Activated naive CD8-positive, alpha-beta T cell treated with anti-CD3 and anti-CD28 coated beads for 36 hours (primary cell): ENCODE measurements at places on chromosomes 6 and 20.
A peak's percentile ranks its signal among the peaks of the same experiment; 100 is the strongest.

GRCh38 chr6:28543651-28544610, 18.2 kb downstream of the GPX5 start:
- peak; percentile 24 for DNase-seq

DNA sequence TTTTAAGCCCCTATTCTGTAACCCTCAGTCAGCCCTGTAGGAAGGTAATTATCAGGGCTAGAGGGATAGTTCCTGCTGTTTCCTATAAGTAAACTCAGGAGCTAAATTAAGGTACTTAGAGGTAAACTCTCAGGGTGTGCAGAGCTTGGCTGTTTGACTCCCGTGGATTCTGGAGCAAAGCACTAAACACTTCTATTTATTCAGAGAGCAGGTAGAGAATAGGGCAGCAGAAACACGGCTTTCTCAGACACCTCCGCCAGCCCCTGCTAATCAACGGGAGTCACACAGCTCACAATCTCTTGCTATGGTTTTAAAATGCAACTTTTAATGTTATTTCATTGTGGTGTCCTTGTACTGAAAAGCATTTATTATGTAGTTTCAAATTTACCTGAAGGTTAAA, 21.8 kb downstream of the PRKN start:
- DNase-seq: no peak

DNA sequence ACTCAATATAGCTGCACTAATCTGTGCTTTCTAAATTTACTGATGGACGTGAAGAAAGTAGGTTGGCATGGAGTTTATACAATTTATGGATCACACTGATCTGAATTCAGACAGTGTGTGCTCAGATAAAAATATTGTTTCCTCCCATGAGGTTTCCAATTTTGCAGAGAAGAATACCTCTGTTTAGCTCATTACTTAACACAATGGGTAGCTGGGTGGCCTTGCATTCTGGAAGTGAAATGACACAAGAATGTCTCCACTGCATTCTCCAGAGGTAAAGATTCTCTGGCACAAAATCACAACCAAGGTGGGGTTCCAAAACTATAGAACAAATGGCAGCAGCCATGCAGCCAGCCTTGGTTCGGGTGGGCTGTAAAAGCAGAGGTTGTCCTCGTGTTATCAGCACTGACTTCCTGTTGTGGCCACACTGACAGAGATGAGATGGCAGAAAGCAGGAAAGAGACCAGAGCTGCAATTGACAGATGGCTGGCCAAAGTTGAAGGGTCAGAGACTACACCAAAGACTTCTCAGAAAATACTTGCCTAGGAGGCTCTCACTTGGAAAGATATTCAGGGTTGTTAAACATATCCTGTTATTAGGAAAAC, 50.2 kb downstream of the HDAC2 start:
- DNase-seq: no peak

DNA sequence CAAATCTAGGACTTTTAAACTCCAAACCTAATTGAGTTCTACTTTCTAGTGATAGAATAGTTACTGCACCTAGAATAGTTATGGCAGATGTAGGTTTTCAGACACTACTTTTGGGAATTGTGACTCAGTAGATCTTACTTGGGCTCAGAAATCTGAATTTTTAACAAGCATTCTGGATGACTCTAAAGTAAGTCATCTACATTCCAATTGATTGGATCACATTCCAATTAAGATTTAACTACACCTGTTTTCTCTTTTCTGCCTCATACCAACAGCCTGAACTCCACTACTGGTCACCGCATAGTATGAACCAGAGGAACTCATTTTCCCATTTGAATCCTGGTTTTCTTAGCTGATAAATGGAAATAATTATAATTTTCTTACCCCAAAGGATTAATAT, 49.5 kb upstream of the TFAP2D start:
- DNase-seq: no peak

DNA sequence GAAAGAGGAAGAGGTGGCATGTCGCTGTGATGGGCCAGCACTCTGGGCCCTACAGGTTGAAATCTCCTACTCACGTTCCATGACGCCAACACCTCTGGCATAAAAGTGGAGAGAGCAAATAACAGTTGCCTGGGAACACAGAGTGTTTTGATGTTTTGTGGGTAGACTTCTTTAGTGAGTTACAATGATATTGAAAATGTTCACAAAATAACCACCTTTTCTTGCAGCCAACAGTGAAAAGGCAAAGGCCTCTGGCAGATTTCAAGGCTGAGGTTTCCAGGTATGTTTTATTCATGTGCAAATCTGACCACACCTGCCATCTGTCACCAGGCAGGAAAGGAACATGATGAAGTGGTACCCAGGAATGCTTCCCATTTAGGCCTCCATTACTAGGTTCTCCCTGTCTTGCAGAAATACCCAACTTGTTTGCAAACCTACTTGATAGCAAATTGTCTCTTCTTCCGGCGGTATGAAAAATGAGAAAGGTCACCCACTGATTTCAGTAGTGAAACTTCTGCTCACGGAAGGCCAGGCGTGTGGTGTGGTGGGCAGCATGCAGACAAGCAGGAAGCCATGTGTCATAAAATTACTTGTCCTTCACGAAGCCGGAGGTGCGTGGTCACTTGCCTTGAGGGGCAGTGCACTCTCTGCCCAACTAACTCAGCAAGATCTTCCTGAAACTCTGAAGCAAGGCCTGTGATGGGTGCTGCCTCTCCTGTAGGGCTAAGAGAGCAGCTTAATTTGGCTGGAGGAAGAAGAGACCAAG, 299.1 kb upstream of the PRDM1 start:
- DNase-seq: peak; percentile 30

DNA sequence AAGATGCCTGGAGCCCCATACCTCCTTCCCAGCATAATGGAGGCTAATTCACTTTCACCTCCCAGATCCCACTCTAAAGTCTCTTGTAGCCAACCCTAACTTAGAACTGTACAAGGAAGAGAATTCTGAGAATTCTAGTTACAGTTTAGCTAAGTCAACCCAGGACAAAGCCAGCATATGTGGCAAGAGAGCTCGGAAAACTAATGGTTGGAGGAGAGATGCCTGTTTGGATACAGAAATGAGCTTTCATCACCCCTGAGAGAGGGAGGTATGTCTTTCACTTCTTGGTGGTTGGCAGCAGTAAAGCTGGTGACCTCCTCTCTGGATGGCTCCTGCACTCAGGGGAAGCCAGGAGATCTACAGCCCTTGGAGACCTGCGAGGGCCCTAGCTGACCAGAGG, 252.6 kb upstream of the SUPT3H start:
- no peak for DNase-seq
